ENCODE measurements at places on chromosomes 12 and 14.
A peak's percentile ranks its signal among the peaks of the same experiment; 100 is the strongest.

DNA sequence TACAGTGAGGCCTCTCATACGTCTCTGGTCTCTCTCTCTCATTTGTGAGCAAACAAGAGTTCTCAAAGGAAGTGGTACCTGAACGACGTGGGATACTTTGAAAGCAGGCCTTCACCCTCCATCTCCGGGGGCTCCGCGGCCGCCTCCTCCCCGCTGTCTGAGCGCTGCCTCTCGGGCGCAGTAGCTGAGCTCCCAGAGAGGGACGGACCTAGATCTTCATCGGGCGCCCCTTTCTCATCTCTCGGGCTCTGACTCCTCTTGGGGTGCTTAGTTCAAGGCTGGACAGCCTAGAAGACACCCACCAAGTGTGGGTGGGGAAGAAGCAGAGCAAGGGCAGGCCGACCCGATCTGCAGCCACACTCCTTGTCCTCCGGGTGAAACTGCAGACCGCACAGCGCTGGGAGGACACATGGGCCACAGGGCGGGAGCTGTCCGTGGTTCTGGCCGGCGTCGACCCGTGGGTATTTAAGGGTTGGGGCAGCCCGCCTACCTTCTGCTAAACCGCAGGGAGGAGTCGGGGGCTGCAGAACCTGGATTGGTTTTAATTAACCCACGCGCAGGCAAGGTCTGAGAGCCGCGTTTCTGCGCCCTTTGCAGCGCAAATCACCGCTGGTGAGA is 92.7 kb downstream of the PAH start:
- no peak for DNase-seq

GRCh38 chr12:30191696-30192455 is 408.1 kb upstream of the TMTC1 start:
- no peak for DNase-seq

- DNase-seq: no peak
Measured at GRCh38 chr14:67559639-67560038, 26.5 kb downstream of the PLEKHH1 start.

- no peak for DNase-seq
Measured at GRCh38 chr12:18706798-18707197, 31.0 kb downstream of the PLCZ1 start.

GRCh38 chr14:25132732-25133422 is 82.9 kb upstream of the STXBP6 start:
- DNase-seq: peak; percentile 7

DNA sequence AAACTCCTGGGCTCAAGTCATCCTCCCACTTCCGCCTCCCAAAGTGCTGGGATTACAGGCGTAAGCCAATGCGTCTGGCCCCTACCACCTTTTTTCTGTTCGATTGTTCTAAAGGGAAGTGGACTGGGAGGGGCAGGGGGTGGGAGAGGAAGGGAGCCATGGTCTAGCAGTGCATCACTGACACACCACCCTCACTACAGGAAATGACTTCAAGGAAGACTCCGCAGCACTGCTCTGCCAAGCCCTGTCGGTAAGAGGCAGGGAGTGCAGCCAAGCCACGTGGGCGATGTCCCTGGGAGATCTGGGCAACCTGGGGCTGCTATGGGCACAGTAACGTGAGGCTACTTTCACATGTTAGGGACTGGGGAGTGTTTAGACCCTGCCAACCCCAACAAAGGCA is 18.0 kb downstream of the LRRC74A start:
- peak; percentile 14 for DNase-seq

DNA sequence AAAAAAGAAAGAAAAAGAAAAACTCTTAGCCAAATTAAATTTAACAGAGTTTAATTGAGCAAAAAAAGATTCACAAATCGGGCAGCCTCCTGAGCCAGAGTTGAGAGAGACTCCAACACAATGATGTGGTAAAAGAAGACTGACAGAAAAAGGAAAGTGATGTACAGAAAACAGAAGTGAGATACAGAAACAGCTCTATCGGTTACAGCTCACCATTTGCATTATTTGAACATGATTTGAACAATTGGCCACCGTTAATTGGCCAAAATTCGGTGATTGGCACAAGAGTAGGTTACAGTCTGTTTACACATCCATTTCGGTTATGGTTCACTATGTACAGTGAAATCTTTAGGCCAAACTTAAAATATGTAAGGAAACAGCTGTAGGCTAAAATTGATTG is 117.7 kb downstream of the SPTSSA start:
- DNase-seq: no peak

GRCh38 chr12:107840186-107840585 is 65.7 kb downstream of the ASCL4 start:
- no peak for DNase-seq

DNA sequence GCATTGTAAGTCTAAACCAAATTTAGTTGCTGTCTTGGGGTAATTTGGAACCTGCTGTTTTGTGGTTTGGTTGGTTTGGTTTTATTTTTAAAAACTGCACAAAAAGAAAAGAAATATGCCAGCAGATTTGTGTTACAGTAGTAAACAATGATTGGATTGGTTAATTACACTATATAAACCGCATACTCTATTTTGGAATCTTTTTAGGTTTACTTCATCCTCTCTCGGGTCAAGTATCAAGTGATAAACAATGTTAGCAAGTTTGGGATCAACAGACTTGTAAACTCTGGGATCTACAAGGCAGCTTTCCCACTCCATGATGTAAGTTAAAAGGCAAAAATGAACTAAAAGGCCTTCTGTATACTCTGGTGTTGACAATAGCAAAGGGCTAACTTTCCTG is 132.4 kb downstream of the ANO6 start:
- DNase-seq: no peak

DNA sequence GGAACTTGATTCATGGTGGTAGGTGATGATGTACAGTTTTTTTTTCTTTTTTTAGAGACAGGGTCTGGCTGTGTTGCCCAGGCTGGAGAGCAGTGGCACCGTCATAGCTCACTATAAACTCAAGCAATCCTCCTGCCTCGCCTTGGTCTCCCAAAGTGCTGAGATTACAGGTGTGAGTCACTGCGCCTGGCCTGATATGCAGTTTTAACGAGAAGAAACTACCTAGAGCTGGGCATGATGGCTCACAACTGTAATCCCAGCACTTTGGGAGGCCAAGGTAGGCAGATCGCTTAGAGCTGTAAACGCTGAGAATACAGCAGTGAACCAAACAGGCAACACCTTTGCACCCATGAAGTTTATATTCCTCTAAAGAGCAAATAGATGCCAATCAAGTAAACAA is 13.0 kb upstream of the VPS37B start:
- DNase-seq: no peak

- DNase-seq: no peak
Measured at GRCh38 chr12:68912916-68913315, 20.1 kb downstream of the CPM start.

DNA sequence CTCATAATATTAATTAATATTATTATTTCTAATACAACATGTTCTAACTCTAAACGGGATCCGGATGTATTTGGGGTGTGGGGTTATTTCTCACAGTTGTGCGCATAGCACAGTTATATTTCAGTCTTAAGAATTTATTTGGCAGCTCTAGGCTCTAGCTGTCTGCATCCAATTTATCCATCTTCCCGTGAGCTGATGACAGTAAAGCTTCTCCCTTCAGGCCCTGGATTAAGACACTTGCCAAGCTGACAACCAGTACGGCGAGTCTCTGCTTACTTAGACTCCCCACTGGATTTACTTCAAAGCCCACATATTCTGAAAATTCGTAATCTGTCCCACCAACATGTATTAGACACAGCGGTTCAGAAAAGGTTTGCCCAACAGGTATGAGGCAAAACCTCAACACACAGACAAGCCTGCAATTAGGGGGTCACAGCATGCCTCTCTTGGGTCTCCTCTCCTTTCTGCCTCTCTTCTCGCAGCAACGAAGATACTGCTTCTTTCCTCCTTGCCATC is 232.9 kb upstream of the TMTC1 start:
- no peak for DNase-seq

- no peak for DNase-seq
Measured at GRCh38 chr14:68084256-68084655, 264.7 kb downstream of the RAD51B start.

DNA sequence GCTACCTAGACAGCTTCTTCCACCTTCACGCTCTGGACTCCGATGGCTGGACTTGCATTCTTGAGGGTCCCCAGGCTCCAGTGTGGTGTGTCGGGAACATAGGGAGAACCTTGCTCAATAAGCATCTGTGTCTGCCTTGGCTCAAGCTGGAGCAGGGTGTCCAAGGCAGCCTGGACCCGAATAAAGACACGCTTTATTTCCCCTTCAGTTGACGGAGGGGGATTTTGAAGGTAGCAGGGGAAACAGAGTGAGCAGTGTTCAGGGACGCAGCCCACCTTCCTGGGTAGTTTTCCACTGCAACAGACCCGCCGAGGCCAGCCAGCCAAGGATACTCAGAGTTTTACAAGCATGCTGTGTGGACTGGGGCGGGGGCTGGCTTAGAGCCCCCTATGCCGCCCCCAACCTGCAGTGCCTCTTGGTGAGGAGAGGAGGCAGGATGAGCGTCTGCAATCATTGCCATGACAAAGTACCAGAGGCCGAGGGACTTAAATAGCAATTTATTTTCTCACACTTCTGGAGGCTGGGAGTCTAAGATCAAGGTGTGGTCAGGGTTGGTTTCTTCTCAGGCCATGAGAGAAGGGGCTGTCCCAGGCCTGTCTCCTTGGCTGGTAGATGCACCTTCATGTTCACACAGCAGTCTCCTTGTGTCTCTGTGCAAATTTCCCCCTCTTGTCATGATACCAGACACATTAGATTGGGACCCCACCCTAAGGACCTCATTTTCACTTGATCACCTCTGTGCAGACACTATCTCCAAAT is 201.2 kb downstream of the CHST11 start:
- no peak for DNase-seq

DNA sequence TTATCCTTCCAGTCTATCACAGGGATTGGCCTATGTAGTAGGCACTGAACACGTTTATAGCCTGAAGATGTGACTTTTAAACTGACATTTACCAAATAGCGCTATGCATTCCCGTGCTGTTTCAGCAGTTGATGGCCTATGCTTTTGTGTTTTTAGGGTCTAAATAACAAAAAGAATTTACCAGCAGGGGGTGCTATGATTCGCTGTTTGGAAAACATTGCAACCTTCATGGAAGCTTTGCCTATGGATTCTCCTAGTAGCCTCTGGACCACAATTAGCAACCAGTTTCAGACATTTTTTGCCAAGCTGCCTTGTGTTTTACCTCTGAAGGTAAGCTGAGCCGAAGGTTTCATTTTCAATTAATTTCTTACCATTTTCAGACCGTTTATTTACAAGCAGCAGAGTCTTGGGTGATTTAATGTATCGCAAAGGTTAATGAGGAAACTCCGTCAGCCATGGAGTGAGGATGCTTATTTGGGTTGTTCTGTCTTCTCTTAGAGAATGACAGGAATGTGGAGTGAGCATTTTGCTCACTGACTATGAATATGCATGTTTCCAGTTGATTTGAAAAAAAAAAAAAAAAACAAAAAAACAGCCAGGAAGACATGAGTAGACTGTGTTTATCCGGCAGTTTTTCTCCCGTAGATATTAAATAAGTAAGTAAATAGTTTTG is 133.1 kb downstream of the PRIMA1 start:
- DNase-seq: no peak

- DNase-seq: no peak
Measured at GRCh38 chr12:42119085-42119633, 25.5 kb downstream of the GXYLT1 start.

DNA sequence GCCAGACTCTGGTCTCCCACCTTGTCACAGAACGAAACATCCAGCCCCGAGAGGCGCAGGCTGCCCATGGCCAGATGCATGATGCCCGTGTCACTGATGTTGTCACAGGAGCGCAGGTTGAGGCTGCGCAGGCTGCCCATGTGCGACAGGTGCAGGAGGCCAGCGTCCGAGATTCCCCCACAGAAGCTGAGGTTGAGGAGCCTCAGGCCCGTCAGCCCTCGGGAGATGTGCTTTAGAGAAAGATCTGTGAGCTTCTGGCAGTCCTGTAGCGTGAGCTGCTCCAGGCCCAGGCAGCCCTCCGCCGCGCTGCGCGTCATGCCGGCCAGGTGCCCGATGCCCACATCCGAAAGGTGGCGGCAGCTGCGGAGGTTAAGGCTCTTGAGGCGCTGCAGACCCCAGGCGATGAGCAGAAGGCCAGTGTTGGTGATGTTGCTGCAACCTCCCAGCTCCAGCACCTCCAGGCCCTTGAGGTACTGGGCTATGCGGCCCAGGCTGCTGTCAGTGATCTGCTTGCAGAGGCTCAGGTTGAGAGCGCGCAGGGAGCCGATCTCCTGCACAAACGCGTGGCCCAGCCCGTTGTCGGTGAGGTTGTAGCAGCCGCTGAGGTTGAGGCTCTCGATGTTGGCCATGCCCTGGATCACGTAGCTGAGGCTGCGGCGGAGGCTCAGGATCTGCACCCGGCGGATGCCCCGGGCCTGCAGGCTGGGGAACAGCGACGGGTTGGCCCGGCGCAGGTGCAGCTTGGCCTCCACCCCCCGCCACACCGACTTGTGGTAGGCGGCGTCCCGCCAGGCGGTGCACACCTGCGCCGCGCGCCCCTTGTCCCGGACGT is 991 bp downstream of the FBXL14 start:
- no peak for DNase-seq

- DNase-seq: no peak
Measured at GRCh38 chr14:77660754-77661153, 44.3 kb upstream of the SPTLC2 start.

GRCh38 chr14:92254786-92255185 is 68.2 kb upstream of the SLC24A4 start:
- no peak for DNase-seq

DNA sequence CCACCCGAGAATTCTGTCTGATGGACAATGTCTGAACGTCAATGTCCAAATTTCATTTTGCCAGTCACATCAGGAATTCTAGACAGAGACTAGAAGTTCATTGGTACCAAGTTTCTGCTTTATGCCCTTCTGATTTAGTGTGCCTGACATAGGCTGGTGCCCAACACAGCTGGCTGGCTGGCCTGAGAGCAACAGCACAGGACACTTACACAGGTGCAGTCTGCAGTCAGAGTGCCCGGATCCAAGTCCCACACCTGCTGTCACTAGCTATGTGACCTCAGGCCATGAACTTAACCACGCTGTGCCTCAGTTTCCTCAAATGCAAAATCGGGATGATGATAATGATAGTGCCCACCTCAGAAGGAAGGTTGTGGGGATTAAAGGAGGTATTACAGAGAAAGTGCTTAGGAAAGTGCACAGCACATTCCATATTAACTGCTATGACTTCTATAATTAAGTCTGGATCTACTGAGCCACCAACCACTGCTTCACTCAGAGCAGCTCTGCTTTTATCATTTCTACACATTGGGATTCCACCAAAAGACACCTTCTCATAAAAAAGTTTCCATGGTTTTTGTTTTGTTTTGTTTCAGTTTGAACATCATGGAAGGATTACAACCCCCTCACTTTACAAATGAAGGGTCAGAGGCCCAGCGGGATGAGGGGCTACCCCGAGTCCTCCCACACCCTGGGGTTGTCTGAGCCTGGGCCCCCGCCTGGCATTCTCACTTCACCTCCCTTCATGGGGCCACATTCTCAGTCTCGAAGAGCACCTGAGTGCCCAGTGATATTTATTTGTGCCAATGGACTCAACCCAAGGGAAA is 168.8 kb upstream of the BCL2L14 start:
- DNase-seq: no peak

- no peak for DNase-seq
Measured at GRCh38 chr14:62952226-62952625, 93.0 kb downstream of the KCNH5 start.

GRCh38 chr14:83734431-83734830 is 1795.5 kb upstream of the FLRT2 start:
- DNase-seq: no peak
